ENCODE measurements at places on chromosomes 12 and 14.
A peak's percentile ranks its signal among the peaks of the same experiment; 100 is the strongest.

DNA sequence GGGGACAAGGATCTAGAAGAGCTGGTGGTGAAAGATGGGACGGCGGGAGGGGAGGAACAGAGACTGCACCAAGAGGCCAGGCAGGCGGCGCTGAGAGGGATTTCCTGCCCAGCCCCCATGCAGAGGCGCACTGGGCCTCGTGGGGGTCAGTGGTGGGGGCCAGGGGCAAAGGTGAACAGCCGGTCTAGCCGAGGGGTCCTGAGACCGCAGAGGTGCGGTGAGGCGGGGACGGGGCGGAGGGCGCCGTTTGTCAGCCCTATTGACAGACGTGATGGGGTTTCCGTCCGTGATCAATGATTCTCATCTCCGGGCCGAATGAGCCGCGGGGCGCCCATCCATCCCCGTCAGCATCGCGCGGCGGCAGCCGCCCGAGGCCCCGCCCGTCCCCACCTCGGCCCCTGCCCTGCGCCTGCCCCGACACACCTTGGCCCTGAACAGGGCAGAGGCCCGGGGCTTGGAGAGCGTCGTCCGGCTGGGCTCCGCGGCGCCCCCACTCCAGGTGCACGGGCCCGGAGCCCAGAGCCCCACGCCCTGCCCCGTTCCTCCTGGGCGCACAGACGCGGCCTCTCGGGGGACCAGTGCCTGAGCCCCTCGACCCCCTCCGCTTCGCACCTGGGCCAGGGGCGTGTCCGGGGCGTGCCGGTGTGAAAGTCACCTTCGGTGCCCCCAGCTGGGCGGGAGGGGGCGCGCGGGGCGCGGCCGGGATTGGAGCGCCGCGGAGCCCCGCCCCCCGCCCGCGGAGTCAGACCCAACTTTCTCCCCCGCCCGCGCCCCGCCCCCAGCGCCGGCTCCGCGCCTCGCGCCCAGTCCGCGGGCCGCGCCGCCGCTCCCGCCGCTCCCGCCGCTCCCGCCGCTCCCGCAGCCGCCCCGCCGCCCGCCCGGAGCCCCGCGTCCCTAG lies at the start of gene NXPH4:
Gene NXPH4 (plus strand): TSS at position 781 of the 898 bp plus-strand sequence. CDS start 176 bp downstream, outside the sequence.
- DNase-seq: no peak

DNA sequence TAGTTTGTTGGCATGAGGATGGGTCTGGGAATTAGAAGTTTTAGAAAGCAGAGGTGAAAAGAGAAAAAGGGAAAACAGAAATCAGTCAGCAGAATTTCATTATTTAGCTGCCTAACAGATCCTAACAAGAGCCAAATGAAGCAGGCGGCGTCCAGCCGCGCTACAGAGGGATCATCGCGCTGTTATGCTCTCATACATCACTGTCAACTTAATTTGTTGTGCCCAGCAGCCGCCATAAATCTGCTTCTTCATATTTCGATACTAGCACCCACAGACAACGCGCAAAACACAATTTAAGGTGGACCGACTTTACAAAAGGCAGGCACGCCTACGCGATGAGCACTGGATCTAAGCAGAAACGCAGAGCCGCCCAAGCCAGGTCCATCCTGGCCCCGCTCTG lies 66.7 kb downstream of the SETD3 start:
- DNase-seq: no peak

DNA sequence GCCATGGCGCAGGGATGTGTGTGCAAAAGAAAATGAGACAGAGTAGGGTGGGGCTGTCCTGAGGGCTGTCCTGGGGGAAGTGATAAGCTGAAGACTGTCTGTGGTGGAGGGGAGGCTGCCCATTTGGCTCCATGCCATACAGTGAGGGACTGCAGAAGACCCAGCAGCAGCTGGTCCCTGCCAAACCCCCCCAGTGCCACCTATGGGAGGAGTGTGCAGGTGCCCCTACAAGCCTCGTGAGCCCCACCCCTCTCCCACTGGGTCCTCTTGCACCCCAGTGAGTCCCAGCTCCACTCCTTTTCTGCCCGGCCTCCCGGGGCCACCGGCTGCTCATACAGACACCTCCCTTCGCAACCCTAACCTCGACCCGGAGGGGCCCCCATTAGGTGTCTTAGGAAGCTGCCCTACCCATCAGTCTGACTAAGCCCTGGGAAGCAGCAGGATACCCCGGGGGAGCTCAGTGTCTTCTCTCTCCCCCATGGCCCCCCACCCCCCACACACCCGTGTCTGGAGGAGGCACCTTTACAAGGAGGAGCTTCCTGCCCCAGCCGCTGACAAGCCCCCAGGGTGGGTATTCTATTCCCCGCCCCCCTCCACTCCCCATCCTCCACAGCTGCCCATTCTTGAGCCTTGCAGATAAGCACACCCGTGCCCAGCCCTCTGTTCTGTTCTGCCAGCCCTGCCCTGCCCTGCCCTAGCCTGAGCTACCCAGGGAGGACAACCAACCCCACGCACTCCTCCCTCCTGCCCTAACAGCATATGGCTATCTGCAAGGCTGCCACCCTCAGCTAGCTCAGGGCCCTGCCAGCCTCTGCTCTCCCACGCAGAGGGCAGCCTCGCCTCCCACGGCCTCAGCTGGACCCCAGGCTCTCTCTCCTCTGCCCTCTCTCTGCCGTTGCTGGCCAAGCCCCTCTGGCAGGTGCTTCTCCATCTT lies 41.9 kb downstream of the SLC6A12 start:
- DNase-seq: no peak

GRCh38 chr12:49059299-49060171 lies 1.1 kb downstream of the KMT2D start:
- no peak for DNase-seq

GRCh38 chr14:24785698-24786097 lies 151.7 kb upstream of the GZMB start:
- DNase-seq: peak; percentile 47

DNA sequence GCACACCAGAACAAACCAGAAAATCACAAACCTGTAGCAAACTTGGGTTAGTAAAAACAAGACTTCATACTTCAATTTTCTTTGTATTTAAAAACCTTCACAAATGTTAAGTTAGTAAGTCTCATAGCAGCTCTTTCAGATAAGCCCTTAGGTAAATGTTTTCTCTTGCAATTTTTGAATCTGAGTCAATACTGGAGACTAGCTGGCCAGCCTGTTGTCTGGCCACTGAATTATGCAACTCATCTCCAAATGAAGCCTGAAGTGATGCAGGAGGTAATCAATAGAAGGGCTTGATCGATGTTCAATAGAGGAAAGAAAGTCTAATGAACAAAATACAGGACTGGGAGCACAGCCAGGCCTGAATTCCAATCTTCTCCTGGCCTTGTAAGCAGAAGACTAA lies 465.2 kb downstream of the LRIG3 start:
- DNase-seq: no peak

DNA sequence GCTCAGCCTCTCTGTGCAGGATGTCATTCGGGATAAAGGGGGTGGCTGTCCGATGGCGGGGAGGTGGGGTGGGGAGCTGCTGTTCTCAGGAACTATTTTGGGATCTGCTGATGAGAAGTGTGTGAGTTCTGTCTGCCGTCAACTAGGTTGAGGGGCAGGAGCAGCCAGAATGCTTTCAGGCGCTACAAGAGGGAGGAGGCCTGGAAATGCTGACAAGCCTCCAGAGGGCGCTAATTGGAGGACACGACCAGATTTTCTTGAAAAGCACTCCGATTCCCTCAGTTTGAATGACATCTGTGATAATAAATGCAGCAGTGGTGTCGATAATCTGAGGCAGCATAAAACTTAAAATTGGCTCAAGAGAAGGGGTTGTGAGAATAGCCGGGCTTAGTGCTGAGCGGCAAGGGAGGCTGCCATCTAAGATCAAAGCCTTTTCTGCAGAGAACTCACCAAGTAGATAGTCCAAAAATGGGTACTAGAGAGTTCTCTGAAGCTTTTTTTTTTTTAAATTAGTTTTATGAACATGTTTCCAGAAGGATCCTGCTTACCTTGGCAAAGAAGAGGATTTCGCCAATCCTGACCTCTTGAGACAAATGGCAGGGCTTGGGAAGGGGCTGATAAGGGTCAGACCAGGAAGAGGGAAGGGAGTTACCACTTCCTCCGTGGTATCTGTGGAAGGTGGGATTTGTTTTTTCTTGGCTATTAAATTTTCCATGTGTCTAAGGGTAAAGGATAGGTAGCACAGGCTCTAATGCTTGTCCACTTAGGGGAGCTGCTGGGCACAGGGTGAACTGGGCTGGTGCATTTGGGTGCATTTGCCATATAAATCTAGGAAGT lies 94.4 kb downstream of the CRACR2A start:
- no peak for DNase-seq

DNA sequence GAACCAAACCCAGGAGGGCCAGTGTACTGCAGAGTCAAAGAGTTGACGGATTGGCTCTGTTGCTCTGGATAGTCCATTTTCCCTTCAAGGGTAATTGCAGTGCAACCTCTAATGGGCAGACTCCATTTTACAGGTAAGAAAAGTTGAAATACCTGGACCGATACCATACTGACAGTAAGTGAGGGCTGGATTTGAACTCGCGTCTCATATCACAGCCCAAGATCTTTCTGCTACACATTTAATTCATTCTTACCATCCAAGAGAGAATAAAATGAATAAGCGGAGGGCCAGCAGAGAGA lies 356 bp upstream of the ZC3H14 start:
- no peak for DNase-seq

GRCh38 chr12:3353621-3354020 lies 137.4 kb upstream of the PRMT8 start:
- DNase-seq: no peak

DNA sequence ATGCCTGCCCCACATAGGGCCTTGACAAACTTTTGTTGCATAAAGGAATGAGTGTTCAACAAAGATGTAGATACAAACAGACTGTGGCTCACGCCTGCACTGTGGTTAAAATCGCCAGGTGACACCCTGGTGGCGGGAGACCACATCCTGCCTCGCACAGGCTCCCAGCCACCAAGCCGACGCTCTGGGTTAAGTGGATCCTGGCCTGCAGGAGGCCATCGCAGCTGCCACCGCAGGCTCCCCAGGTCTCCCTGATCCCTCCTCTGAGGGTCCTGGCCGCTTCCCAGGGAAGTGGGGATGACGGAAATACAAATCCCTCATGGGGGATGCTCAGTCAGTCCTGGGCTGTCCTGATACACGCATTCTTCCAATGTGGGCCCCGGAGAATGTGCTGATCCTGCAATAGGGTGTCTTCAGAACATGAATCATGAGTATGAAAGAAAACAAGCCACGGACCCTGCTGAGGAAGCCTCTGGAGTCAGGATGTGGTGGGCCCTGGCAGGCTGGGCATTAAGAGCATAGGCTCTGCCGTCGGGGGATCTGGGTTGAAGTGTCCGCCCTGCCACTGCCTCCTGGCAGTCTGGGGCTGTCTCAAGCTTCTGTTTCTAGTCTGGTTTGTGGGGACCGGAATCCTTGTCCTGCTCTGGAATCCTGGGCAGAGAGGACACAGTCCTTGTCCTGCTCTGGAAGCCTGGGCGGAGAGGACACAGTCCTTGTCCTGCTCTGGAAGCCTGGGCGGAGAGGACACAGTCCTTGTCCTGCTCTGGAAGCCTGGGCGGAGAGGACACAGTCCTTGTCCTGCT lies 53.5 kb upstream of the BEGAIN start:
- no peak for DNase-seq

GRCh38 chr14:77640756-77641533 lies 24.5 kb upstream of the SPTLC2 start:
- no peak for DNase-seq

DNA sequence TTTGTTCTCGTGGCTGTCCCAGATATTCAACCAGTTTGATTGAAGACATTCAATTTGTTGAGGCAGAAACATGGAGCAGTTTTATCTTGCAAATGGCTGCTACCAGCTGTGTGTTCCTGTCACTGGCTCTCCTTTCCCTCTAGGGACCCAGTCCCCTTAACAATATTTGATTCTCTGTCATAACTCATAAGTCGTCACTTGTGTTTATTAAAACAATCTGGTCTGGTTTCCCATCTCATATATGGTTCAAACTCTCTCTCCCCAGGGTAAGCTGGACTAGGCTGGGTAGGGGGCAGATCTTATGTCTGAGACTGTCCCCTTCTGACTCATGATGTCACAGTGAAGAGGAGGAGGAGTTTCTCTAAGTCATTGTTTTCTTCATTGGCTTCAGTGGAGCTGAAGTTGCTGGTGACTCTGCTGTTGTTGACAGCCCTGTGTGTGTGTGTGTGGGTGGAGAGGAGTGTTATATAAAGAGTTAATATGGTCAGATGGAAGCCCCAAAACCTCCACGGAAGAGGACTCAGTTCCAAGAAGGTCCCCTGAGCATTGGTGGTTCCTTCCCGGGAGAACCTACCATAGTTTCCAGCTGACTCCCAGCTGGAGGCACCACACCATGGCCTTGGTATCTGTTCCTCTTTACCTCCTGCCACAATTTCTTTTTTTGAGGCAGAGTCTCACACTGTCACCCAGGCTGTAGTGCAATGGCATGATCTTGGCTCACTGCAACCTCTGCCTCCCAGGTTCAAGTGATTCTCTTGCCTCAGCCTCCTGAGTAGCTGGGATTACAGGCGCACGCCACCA lies 16.1 kb upstream of the GNG2 start:
- no peak for DNase-seq

DNA sequence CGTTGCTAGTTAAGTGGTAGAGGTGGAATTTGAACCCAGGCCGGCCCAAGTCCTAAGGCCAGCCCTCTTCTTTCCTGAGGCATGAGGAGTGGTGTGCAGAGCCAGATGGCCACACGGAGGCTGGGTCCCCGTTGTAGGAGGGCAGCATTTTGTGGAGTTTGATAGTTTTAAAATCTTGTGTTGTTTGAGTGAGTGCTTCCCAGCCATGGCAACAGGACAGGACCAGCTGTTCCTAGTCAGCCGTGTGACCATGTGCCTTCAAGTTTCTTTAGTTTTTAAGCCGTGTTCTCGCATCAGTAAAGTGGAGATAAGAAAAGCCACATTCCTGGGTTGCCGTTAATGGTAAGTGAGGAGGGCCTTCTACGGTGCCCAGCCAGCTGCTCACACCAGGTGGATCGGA lies 44.4 kb downstream of the UBE3B start:
- DNase-seq: no peak

- DNase-seq: no peak
Observed at GRCh38 chr14:90547250-90547649, 150.4 kb downstream of the CALM1 start.

DNA sequence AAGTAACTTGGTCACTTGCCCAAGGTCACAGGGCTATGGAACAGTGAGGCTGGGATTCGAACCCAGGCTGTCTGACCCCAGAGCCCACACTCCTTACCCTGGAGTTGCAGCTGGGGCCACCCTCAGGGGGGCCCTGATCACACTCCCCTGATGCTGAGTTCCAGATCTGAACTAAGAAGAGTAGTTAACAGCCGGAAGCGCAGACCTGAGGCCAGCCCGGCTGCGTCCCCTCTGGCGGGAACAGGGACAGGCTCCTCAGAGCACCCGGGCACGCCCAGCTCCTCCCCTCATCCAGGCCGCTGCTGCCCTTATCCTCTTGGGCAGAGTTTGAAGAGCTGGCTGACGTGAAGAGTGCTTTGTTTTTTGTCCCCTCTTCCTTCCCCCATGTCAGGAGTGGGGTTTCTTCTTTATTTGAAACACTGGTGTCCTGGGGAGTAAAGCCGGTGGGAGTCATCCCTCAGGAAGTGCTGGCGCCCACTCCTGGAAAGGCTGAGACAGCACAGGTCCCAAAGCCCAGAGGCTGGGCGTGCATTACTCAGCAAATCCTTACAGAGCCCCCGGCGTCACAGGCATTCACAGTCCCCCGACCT lies 8.7 kb downstream of the PHB2 start:
- DNase-seq: no peak

GRCh38 chr14:50344116-50344775 lies 32.1 kb downstream of the DMAC2L start:
- DNase-seq: no peak

All from pons (tissue), 1 donor.